ENCODE measurements at places on chromosomes 16 and 17. TPM values are rescaled to one million over a fixed set of nuclear protein-coding genes. Genes with fewer than 3 reads are reported as not detected.
A peak's percentile ranks its signal among the peaks of the same experiment; 100 is the strongest.

The FN3K gene
- total RNA-seq, result 1.7 TPM

The SCIMP gene
- total RNA-seq, result not detected

The CCL4L2 gene
- total RNA-seq, result not detected

The RAB37 gene
- not detected for total RNA-seq

DNA sequence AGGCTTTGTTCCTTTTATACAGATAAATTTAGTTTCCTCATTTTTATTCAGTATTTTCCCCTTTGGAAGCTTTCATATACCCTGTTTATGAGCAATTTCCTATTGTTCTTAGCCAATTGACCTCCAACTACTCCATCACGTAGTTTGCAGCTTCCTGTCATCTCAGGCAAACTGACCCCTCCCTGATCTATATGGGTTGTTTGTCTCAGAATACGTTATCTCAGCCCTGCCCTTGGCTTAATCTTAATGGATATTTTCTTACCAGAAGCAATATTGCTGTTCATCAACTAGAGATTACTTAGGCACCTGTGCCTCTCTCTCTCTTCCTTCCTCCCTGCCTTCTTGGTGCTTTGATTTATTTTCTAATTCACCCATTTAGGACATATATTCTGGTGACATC lies 81.2 kb downstream of the ZNF18 start:
- DNase-seq, result no peak

GRCh38 chr16:81136390-81137335 lies 40.5 kb upstream of the GCSH start:
- peak; percentile 56 for DNase-seq

DNA sequence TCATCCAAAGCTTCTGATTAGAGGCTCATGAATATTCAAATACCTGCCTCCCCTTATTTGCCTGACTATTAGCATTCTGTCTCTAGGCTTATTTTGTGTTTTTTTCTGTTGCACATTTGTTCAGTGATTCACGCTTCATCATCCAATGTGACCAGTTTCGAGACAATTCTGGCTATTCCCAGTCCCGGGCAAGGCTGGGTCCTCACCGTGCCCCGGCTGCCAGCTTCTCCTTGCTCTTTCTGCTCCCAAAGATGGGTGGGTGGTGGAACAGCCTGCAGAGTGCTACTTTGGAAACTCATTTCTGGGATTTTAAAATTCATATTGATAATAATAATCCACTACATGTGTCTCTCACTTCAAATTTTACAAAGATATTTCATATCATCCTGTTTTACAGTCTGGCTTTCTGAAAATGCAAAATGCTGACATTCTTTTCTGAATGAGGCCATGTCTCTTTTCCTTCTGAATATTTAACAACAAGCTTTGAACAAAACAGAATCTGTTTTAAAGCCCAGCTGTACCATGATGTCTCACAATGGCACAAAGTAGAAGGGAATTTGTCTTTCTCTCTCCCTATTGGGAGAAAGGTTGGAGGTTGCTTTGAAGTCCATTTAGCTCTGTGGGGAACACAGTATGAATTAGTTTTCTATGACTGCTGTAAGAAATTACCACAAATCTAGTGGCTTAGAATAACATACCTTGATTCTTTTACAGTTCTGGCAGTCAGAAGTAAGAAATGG lies 116.9 kb upstream of the CDH13 start:
- no peak for DNase-seq

GRCh38 chr16:66265048-66265415 lies 101.5 kb upstream of the CDH5 start:
- no peak for DNase-seq

DNA sequence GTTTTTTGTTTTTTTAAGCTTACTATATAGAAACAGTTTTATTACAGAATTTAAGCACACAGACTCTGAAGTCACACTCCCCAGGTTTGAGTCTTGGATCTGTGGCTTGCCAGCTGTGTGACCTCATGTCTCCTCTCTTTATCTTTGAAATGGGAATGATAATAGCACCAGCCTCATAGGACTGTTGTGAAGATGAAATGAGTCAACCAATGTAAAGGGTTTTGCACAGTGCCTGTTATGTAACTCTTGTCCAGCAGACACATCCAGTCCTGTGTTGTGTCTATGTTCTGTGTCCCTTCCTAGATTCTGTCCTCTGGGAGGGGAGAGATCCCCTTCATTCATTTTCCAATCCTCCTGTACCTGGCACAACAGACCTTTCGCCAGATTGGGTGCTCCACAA lies 3.1 kb upstream of the CPD start:
- no peak for DNase-seq

DNA sequence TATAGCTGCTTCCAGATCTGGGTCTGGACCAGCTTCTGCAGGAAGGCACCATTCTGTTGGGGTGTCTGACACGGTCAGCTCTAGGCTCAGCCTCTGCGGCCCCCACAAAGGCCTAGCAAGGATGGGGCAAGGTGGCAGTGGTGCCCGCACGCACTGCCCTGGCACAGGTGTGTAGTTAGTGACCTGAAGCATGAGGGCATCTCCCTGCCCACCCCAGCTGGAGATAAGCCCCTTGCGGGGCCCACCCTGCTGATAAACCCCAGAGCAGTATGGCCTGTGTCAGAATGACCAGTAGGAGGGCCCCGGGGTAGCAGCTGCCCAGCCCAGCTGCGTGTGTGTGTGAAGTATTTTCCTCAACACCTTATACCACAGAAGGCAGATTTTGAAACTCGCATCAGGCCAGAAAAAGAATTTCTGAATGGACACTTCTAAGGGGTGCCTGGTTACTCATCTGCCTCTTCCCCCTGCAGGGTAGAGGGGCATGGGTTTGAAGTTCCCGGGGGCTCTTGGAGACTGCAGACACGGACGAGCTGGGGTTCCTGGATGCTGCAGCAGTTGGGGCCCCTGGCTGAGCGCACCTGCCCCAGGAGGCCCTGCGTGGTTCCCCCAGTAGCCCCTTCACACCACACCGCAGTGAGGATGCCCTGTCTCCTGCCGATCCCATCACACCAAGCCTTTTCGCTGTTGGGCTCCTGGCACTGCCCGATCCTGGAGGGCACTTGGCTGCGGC lies 4.5 kb downstream of the ARHGDIA start:
- no peak for DNase-seq

- DNase-seq, result no peak
These were observed 55.5 kb upstream of the RPL38 start for GRCh38 chr17:74147966-74148365.

GRCh38 chr17:28065706-28066105 lies 23.2 kb downstream of the NLK start:
- DNase-seq, result no peak

All from HFFc6 (cell line).